ENCODE measurements at places on chromosomes 3 and 15.

DNA sequence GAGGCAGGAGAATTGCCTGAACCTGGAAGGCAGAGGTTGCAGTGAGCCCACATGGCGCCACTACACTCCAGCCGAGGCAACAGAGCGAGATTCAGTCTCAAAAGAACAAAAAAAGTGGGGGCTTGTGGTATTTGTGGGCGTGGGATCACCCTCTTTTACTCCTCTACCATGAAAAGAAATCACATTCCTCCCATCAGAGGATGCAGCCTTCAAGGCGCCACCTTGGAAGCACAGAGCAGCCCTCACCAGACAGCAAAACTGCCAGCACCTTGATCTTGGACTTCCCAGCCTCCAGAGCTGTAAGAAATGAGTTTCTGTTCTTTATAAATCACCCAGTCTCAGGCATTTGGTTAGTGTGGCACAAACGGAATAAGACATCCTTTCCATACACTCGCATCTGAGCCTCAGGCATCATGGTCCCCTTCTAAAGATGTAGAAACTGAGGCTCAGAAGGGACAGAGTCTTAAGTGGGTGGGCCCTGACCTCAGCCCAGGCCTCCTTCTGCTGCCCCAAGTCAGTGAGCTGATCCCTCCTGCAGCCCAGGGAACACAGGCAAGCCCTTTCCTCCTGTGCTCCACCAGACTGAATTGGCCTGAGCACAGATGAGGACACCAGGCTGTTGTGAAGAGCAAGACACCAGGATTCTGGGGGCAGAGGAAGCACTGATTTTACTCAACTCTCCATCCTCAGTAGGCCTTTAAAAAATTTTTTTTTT, 201.7 kb upstream of the LINGO1 start:
- no peak for DNase-seq

DNA sequence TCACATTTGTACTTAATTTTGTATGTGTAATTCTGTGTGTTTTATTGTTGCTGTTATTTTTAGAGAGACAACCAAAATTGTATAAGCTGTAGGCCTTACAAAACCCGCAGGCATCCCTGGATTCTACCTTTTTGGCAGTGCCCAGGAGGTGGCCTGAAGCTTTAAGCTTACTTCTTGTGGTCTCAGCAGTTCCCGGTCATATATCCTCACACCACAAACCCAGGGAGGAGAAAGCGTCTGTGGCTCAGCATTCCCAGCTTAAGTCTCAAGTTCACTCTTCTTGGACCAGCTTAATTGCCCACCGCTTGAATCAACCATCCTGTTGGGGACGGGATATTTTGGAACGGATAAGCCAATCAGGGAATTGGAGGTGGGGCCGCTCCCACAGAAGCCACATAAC, 36.7 kb downstream of the C2CD4A start:
- DNase-seq, result no peak

DNA sequence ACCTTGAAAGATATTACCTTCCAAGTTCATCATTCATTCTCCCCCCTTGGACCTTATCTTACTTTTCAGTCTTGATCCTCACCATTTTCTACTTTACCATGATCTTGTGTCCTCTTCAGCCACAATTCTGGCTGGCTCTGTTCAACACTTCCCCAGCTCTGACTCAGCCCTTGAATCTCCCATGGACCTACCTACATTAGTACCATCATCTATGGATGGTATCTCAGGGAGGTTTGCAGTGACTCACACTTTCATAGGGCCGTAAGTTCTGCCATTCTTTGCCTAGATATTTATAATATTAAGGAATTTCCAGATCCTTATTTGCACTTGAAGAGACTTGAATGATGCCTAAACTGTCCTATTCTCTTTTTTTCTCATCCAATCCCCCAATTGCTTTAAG, 213.7 kb upstream of the RORA start:
- no peak for DNase-seq

- DNase-seq, result no peak
Observed at GRCh38 chr3:101898752-101899169, 49.4 kb downstream of the NFKBIZ start.

- no peak for DNase-seq
Observed at GRCh38 chr15:60960517-60960916, 268.6 kb downstream of the RORA start.

- no peak for DNase-seq
Observed at GRCh38 chr3:16987141-16987540, 102.4 kb downstream of the PLCL2 start.

- no peak for DNase-seq
Observed at GRCh38 chr3:132342183-132342582, 25.0 kb downstream of the ACP3 start.
